ENCODE measurements at places on chromosomes 5 and 9. TPM values are rescaled to one million over a fixed set of nuclear protein-coding genes. Genes with fewer than 3 reads are reported as not detected.

DNA sequence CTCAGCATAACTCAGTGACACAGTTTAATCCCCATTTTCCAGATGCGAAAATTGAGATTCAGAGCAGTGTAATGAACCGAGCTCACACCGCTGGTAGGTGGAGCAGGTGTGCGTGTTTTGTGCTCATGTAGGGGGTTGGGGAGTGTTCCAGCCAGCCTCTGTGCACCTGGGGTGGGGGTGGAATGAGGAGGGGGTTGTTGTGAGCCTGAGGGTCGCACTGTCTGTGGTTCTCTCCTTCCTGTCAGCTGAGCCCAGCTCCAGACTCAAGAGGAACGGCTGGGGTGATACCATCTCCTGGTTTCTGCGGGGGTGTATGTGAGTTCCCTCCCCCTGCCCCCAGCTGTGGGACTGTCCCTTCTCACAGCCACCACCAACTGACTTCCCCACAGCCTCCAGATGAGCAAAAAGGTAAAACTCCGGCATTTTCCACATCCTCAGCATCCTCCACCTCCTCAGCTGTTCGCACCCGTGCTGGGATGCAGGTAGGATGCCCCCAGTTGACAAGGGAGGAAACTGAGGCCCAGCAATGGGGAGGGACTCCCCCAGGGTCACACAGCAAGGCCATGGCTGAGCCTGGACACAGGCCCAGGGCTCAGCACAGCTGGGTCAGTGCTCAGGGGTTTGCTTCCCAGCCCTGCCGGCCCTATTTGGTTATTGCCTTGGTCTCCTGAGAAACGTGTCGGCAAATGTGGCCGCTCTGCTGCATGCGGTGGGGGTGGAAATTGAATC, 2.1 kb downstream of the SH2D3C start:
- DNase-seq: no peak

GRCh38 chr5:181211208-181211607, 6.2 kb upstream of the TRIM7 start:
- DNase-seq: no peak

- DNase-seq: no peak
These were observed 162.0 kb upstream of the EFNA5 start for GRCh38 chr5:107832746-107833145.

The PRUNE2 gene
- not detected for total RNA-seq

The GPX3 gene
- not detected for total RNA-seq

The CDX1 gene
- not detected for total RNA-seq

The FOXD4L3 gene
- total RNA-seq: 1.2 TPM

The HCN1 gene
- not detected for total RNA-seq

- no peak for DNase-seq
These were observed 197.7 kb downstream of the C9orf50 start for GRCh38 chr9:129423216-129423615.

DNA sequence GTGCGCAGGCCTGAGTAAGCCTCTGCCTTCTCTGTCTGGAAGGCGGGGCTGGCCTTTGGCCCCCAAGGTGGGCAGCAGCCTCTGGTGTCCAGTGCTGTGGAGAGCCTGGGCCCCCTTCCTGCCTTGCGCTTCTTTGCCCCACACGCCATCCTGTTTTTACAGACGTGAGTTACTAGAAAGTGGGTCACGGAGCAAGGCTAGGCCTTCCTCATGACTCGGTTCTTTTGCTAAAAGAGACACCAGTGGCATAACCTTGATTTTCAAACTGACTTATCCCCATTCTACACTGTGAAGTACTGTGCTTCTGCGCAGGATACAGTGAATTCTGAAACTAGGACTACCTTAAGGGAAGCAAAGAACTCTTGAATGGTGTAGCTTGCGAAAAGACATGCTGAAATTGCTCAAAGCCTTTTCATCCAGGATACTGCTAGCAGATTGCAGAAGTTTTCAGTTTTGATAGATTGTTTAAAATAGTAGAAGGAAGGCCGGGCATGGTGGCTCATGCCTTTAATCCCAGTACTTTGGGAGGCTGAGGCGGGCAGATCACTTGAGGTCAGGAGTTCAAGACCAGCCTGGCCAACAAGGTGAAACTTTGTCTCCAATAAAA, 7.2 kb downstream of the ROPN1L start:
- DNase-seq: no peak

DNA sequence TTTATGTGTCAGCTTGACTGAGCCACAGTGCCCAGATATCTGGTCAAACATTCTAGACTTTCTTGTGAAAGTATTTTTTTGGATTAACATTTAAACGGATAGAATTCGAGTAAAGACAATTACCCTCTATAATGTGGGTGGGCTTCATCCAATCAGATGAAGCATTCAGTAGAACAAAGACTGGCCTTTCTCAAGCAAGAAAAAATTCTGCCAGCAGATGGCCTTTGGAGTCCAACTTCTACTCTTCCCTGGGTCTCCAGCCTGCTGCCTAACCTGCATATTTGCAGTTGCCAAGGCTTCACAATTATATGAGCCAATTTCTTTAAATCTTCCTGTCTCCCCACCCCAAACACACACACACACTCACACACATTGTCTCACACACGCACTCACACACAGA, 86.4 kb downstream of the MED10 start:
- DNase-seq: no peak

DNA sequence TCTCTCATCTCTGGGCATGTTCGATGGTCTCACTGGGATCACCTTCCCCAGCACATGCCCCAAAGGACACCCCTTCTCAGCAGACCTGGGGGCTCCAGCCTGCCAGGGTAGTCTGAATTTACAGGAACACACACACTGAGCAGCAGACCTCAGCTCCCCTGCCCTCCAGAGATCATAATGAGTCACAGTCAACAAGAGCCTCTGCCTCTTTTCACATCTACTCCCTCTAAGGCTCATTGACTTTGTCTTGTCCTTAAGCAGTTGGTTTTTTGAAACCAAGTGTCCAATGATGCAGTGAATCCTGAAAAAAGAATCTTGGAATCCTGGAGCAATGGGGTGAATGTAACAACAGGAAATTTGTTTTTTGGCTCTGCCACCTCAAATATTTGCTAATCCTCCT, 20.8 kb downstream of the GABBR2 start:
- no peak for DNase-seq

- DNase-seq: no peak
These were observed 5.7 kb downstream of the SPARC start for GRCh38 chr5:151680944-151681427.

The QRFP gene
- total RNA-seq: not detected

DNA sequence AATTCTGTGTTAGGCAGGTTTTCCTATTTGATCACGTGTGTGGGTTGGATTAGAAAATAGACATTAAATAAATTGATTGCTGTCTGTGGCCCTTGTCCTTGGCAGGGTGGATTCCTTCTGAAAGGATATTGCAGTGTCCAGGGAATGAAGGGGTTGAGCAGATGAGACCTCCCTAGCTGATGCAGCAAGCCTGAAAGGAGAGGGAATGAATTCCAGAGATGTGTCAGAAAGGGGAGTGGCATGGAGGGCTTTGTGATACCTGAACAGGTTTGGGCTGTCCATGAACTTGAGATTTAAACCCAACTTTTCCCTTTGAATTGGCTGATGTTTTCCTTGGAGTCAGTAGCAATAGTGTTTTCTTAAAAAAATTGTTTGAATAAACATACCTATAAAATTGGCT, 66.8 kb downstream of the ADCY2 start:
- no peak for DNase-seq

DNA sequence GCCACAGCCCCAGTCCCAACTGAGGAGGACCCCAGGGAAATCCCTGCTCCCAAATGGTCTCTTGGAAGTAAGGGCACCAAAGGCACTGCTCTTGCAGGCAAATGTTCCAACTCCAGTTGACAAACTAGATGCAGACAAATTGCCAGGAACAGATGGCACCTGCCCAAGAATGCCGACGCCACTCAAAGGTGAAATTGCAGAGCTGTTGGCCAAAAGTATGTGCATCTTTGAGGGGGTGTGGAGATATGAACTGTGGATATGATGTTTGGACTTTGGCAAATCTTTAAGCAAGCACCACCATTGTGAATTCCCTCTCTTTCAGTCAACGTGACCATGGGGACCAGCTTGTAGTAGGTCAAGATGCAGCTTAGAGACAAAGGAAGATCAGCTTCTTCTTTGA, 12.0 kb upstream of the CPLX2 start:
- DNase-seq: no peak

DNA sequence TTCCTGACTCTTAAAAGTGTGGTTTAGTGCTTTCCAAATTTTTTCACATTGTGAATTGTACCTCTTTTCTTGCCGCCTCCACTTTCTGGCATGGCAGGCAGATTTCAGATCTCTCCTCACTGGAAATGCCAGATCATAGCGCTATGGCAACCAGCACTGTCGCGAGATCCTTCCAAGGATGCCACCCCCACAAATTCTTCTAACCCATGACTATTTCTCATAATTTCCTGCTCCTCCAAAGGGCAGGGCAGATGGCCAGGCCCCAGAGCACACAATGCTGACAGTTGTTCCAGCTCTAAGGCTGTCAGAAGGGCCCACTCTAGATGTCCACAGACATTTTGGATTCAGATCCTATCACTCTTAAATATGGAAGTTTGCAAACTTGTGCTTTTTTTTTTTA, 446.2 kb upstream of the RIOK2 start:
- DNase-seq: no peak

DNA sequence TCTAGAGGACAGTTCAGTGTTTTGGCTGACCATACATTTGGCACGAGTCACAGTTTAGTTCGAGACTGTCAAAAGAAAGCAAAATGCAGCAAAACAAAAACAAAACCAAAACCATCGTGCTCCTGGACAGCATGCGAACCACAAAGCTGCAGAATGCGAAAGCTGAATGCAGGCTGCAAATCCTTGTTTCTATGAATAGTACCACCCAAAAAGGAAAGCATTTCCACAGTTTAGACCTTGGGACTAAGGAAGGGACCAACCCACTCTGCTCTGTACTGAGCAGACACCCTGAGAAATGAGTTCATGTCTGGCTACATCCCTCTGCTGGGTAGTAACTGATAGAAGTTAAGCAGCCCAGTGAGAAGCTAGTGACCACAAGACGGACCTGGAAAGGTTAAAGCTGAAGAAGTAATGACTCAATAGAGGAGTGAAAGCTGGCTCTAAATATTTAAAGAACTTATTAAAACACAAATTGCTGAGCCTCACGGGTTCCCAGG, 3.9 kb downstream of the GCNT4 start:
- DNase-seq: no peak

DNA sequence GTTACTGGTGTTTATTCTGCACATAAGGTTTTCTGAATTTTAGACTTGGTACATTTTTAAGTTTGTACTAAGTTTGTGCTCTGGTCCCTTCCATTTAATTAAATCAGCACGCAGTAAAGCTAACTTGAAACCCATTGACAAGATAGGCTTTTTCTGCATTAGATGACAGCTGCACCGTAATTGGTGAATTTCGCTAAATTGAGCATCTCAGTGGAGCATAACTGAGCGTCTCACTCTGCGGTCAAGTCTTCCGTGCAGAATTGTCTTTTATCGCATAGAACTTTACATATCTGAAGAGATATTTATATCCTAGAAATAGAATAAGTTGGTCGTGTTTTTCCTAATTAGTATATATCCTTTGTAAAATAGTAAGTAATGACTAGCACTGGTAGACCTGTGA, 4.1 kb downstream of the SUB1 start:
- no peak for DNase-seq

- DNase-seq: no peak
These were observed 69.0 kb upstream of the SMC2 start for GRCh38 chr9:104025104-104025503.

Data from Calu3 (cell line).